Stimulated activated CD4-positive, alpha-beta T cell treated with anti-CD3 and anti-CD28 coated beads, Interleukin-4, amount 100 ng/mL, for 4 hours (primary cell): ENCODE measurements at places on chromosomes 1 and 21.

DNA sequence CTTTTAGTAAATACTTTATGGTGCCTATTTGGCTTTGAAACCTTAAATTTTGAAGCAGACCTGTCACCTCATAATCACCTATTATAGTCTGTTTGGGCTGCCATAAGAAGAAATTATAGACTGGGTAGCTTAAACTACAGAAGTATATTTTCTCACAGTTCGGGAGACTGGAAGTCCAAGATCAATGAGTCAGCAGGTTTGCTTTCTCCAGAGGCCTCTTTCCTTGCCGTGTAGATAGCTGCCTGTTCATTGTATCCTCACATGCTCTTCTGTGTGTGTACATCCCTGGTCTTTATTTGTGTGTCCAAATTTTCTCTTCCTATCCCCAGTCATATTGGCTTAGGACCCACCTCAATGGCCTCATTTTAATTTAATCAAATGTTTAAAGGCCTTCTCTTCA is 518.2 kb downstream of the ADGRL2 start:
- no peak for DNase-seq

GRCh38 chr1:6581561-6582305 is 1.9 kb downstream of the ZBTB48 start:
- DNase-seq, result no peak

DNA sequence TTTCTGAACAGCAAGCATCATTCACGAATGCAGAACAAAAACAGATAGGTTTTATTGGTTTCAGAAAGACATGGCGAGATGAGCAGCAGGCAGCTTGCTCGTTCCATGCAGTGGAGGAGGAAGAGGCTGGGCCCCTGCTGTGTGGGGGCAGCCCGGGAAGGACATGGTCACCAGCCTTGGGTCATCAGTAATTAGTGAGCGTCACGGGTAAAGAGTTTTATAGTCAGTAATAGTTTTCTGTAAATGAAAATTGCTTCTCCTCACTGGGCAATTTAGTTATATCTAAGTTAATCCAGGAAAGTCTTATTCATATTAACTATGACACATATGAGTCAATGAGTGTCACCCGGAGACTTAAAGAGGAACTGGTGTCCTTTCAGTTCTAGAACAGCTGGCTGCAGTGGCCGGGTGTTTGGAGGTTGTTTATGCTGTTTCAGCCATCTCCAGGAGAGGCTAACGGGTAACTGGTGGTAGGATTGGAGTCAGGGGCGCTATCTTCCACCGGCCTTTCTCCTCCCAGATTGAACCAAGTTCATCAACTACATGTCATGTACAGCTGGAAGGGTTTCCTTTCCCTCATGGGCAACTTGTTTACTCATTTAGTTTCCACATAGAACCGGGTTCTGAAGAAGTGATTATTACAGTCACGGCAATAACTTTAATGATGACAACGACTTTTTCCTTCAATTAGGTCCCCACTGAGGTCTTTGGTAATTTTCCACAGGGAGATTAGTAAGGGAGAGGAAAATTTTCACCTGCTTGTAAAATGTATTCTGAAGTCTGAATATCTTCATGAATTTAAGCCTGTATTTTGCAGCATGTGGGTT is 34.6 kb upstream of the SLC45A1 start:
- peak; percentile 1 for DNase-seq

- no peak for DNase-seq
Observed at GRCh38 chr1:173122958-173123852, 72.5 kb upstream of the TNFSF18 start.

DNA sequence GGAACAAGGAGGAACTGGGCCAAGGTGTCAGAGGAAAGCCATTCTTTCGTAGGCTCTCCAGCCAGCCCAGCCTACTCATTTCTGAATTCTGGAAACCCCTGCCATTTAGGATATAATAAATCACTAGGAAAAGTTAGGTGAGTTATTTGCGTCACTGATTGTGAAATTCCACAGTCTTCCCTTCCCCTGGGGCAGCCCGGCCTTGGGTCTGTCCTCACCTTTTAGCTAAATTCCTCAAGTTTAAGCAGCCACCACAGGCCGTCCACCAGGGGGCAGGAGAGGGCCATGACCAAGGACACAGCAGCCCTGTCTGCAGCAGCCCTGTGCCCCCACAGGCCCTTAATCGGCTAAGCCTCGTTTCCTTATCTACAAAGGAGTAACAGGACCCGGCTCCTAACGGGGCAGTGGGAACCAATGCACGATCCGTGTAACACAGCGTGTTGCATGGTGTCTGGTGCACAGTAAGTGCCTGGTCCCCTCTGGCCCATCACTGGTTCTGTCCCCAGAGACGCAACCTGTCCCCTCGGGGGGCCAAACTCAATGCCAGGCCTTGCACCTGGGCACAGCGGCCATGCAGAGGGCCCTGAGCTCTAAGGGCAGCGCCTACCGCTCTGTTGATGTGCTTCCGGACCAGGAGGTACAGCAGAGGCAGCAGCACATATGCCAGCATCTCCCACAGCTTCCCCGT is 18.1 kb downstream of the GPR157 start:
- DNase-seq, result peak; percentile 72

GRCh38 chr1:245234217-245235081 is 79.7 kb downstream of the KIF26B start:
- no peak for DNase-seq

DNA sequence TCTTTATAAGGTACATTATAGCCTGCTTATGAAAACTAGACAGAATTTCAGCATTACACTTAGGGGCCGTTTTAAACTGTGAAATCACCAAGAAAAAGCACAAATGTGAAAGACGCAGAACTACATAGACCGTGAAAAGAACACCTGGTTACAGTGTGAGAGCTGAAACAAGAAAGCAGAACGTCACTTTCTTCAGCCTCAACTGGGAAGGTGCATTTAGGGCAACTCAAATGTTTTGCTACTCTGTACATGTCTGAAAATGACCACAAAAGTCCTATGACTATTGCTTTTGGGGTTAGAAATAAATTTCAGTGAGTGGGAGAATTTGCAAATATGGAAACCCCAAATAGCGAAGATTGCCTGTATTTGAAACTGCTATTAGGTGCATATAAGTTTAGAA is 268.7 kb downstream of the OLFM3 start:
- no peak for DNase-seq

GRCh38 chr1:212166644-212167043 is 118.6 kb upstream of the PPP2R5A start:
- DNase-seq, result no peak

- DNase-seq, result peak; percentile 48
Observed at GRCh38 chr1:98870959-98871903, 133.4 kb downstream of the PLPPR5 start.

DNA sequence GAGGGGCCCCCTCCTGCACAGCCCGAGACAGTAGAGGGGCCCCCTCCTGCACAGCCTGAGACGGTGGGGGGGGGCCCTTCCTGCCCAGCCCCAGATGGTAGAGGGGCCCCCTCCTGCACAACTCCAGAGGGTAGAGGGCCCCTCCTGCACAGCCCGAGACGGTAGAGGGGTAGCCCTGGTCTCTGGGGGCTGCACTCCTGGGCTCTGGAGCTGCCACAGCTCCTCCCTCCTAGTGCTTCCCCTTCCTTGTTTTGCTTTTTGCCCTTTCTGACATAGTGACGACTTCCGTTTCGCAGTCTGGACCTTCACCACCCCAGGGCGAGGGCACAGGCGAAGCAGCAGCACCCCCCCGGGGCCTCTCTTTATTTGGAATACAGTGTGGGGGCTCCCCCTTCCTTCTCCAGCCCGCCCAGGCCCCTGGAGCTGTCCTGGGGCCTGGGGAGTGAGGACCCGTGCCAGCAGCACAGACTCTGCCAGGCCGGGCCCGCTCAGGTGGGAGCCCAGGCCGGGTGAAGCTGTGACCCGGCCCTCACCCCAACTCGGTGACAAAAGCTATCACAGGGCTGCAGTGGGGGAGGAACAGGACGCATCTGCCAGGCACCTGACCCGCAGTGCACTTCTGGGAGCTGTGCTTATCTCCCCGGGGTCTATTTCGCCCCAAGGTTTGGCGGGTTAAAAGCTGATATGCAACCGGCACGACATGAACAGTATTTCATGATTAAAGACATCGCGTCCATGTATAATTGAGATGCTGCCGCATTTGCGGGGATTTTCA is 1.1 kb upstream of the PRXL2B start:
- DNase-seq, result peak; percentile 50

GRCh38 chr21:7952648-7953047 is 2568.7 kb upstream of the TPTE start:
- no peak for DNase-seq

GRCh38 chr1:178142806-178143205 is 48.9 kb downstream of the RASAL2 start:
- no peak for DNase-seq

DNA sequence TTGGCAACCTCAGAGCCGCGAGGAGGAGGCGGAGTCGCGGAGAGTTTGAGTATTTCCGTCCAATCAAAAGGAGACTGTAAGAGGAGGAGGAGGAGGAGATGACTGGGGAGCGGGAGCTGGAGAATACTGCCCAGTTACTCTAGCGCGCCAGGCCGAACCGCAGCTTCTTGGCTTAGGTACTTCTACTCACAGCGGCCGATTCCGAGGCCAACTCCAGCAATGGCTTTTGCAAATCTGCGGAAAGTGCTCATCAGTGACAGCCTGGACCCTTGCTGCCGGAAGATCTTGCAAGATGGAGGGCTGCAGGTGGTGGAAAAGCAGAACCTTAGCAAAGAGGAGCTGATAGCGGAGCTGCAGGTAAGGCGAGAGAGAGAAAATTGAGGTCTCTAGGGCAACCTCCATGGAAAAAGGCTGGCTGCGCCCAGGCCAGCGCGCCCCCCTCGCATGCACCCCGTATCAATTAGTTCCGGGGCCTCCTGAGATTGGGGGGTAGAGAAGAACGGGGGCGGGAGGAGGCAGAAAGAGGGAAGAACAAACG is at the start of gene PHGDH:
Gene PHGDH (plus strand): TSS at position 131 of the 538 bp plus-strand sequence. CDS start 89 bp downstream, at position 220.
- DNase-seq, result peak; percentile 28

DNA sequence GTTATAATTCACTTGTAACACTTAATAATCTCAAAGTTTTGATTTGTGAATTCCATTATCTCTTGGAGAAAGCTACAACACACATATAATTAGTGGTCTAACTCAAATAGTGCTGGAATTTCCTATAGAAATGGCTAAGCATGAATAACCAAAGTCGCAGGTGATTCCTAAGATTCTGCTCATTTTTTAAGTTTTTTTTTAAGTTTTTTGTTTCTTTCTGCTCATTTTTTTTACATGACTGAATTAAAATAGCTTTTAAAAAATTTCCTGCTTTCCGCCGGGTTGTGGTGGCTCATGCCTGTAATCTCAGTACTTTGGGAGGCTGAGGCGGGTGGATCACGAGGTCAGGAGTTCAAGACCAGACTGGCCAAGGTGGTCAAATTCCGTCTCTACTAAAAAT is 90.4 kb downstream of the APP start:
- DNase-seq, result no peak

DNA sequence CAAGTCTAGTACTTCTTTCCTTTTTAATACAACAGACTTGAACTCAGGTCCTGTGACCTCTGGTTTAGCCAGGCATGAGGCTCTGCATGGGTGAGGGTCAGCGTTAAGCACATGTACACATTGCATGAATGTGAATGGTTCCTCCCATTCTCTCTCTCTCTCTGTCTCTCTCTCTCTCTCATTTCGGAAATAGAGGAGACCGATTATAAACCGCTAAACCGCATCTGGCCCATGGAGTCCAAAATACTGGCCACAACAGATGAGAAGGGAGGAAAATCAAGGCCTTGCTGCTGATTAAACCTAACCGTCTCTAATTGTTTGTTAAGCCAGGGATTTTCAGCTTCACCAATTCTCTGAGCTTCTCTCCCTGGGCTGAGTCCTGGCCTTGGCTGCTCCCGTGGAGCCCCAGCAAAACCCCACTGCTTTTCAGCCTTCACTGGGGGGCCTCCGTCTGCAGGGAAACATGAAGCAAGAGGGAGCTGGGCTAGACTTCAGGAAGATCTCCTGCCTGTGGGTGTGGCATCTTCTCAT is 6.6 kb downstream of the RSPO1 start:
- DNase-seq, result no peak

GRCh38 chr1:15089258-15089992 is 64.1 kb upstream of the TMEM51 start:
- DNase-seq, result no peak

DNA sequence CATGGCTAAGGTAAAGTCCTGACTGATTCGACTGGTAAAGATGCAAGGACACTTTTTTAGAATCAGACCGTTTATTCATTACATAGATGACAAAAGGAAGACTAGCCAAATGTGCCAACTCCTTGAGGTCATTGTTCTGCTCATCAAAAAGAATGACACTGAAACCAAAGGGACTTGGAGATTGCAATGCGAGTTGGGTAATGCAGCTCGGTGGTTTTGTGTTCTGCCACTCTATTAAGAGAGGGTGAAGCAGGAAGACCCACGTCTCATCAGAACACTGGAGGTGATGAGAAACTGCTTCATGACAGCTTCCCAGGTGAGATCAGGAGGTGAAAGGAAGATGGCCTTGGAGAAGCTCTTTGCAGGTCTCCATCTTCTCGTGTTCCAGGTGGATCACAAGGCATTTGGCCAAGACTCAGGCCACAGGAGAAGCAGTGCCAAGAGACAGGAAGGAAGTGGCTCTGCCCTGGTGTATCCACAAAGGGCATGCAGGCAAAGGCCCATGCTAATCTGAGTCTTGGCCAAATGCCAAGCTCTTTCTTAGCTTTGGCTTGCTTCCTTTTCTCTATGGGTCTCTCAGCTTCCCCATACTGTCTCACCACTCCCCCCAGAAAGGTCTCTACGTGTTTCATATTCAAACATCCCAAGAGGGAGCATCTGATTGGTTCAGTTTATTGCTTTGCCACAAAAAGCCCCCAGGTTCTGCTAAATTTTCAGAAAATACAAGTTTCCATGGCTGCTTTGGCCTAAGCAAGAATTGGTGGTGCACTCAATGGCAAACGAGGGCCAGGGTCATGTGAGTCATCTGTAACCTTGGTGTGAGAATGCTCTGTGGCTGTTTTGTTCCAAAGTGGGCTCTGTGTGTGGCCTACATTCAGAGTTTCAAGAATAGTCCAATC is 5.7 kb upstream of the CCT8 start:
- DNase-seq, result no peak
